ENCODE measurements at places on chromosomes 7 and 10.

GRCh38 chr10:4334015-4334414 lies 492.0 kb upstream of the AKR1E2 start:
- no peak for DNase-seq

DNA sequence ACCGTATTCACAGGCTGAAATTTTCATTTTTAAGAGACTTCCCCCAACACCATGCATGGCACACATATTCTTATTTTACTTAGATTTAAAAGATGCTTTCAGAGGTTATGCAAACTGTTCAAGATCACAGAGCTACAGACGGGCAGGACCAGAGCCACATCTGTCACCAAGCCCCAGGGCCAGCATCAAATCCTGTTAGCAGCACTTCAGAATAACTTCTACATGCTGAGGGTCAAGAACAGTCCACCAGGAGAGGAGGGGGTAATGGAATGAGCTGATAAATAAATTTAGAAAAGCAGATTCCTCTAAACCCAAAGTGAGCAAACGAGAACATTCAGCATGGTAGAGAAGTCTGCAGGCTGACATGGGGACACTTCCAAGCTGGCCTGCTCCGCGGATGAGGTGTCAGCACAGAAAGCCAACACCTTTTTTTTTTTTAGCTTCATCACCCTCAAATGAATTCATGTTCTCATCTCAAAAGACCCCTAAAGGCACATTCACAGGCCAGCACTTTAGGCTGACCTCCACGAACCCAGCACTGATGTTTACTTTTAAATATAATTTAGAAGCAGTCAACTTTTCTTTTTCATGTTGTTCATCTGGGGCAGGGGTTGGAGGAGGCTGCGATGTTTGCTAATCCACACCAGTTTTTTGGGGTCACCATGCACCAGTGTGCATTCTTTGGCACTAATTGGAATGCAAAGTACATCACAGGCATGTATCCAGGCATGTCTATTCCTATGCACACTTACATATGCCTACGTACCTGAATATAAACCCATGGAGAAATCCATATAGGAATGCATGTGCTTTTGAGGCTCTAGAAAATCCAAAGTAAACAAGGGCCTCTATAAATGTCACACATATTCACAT lies 249.0 kb downstream of the TNS3 start:
- DNase-seq: no peak

DNA sequence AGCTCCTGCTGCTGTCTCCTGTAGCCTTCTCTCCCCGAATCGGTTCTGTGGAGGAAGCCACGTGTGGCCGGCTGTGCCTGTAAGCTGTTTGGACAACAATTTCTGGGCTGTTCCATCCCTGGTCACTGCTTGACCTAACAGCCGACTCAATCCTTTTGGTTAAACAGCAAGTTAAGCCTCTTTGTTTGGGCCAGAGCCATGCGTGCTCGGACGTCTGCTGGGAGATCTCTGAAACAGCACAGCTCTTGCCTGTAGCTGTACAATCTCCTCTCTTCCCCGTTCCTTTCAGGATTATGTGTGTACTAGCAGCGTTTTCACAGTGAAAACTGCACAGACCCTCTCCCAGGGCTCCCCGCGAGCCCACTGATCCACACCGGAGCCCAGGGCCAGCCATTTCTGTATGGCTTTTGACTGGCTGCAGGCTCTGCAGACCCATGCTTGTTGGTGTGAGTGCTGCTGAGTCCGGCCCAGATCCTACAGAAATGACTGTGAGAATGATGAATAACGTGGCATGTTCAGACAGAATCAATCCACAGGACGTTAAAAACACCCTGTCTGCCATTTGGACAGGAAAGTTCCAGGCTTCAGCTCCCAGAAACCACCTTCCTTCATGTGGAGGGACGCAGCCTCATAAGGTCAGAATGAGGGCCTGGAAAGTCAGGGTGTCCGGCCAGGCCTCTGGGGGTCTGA lies 428.6 kb upstream of the ADARB2 start:
- DNase-seq: no peak

DNA sequence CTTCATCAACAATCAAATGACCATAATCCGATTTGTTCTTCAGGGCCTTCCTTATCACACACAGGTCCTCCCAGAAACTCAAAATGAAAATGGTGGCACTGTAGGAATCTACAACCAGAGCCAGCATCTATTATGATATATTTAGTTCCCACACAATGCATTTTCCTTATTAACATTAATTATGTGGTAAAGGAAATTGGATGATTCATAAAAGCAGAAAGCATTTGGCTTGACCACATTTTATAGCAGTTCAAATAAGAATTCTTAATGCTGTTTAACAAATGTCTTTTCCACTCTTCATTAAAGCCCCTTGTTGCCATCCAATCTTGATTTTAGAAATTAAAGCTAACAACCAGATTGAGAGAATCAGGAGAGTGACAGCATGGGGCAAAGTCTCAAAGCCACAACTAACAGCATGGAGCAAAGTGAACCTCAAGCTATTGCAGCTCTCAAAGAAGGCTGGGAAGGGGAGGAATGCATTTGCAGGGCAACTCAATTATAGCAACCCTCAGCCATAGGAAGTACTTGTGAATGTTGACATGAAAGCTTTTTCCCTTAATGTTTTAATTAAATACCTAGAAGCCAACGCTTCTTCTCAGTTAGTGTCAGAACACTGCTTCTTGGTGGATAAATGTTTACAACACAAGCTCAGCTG lies 549.1 kb downstream of the NXPH1 start:
- no peak for DNase-seq

GRCh38 chr7:77348371-77348813 lies 67.8 kb downstream of the GSAP start:
- DNase-seq: peak; percentile 40

DNA sequence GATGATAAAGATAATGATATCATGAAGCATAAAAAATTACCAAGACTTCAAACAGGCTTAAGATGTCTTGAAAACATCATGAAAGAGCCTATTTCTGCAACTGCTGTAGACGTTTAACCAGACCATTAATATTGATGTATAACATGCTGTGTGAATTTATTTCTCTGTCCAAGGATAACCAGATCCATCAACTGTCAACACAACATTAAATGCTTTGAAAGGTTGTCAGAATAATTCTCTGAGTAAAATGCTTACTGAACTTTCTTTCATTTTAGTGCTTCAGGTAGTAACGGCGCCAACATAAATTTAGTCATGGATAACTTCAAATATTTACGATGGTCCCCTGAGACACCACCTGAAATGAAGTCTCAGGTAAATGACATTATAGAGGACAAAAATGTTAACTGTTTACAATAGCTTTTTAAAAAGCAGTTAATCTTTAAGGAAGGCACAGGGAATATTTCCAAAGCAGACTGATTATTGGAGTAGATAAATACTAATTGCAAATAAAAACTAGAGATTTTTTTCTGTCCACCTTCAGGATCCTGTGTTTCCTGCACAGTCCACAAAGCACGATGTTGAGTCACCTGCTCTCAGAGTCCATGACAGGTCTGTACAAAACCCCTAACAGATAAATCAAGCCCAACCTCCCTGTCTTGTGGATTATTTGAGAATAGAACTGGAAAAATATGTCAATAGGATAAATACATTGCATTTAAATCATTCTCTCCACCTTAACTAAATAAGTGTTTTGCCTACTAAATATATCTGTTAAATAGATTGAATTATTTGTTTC lies 1213.2 kb downstream of the XPNPEP1 start:
- no peak for DNase-seq

DNA sequence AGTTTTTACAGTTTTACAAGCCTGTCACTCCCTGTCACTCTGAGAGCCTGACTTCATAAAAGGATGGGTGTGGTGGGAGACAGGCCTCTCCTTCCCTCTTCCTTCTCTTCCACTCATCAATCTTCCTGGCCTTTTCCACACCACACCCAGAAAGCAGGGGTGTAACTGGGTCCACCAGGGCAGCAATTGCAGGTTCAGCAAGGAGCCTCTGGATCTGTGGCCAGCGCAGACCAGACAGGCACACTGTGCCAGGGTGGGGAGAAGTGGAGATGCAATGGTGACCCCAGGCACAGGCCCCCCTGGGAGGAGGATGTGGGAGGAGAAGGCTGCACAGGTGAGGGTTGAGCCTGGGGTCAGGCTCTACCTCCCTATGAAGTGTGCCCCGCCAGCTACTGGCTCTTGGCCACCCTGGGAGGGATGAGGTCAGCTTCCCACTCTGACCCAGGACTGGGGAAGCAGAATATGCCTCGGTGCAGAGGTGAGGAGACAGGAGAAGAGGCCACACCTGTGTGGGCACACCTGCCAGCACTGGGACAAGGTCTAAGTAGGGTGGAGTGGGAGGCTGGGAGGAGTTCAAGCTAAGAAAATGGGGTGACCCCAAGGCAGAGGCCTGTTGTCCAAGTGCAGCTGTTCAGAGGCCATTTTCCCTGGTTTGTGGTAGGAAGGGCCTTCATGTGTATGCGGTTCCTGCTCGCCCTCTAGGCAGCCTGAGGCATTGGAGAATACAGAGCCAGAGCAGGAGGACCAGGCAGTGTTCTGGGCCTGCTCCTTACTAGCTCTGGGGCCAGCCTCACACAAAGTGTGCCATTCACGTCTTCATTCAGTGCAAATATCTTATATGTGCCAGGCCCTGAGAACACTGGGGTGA lies 20.2 kb upstream of the TMEM72 start:
- DNase-seq: no peak

DNA sequence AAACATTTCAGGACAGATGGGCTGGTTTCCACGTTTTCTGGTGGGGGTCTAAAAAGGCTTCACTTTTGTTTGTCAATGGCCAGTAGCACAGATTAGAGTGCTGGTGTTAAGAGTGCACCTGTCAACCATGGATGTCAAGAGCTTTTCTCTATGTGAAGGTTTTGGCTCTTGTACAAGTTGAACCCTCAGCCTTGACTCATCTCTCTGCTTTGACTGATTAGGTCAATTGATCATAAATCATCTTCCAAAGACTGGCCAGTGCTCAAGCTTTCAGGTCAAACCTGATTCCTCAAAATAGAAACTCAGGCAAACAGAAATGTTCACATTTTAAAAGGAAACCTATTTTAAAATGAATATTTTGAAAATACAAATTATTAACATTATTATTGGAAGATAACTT lies 59.6 kb upstream of the SP4 start:
- no peak for DNase-seq

- DNase-seq: no peak
Measured at GRCh38 chr7:148535217-148535616, 55.3 kb upstream of the C7orf33 start.

GRCh38 chr7:6444516-6445269 lies 3.1 kb downstream of the DAGLB start:
- DNase-seq: no peak

DNA sequence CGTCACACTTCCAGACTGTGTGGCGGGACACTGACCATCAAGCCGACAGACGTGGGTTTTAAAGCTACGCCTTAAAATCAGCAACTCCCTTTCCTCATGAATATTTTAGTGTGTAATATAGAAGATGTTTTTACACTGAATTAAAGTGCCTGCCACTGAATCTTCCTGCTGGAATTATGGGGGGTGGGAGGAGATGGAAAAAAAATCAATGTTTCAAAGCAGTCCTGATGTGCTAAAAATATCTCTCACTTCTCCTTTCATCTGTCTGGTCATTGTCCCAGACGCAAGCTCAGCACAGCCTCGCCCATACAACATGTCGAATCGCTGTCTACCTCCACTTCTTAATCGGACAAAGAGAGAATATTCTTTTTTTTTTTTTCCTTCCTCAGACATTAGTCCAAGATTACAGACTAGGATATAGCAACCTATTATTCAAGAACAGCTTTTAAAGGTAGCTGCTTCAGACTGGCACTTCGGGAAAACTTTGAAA lies 165.1 kb upstream of the KLF14 start:
- no peak for DNase-seq

GRCh38 chr10:122308417-122309141 lies 37.5 kb downstream of the BTBD16 start:
- no peak for DNase-seq

- no peak for DNase-seq
Measured at GRCh38 chr7:11175887-11176286, 202.2 kb downstream of the PHF14 start.

DNA sequence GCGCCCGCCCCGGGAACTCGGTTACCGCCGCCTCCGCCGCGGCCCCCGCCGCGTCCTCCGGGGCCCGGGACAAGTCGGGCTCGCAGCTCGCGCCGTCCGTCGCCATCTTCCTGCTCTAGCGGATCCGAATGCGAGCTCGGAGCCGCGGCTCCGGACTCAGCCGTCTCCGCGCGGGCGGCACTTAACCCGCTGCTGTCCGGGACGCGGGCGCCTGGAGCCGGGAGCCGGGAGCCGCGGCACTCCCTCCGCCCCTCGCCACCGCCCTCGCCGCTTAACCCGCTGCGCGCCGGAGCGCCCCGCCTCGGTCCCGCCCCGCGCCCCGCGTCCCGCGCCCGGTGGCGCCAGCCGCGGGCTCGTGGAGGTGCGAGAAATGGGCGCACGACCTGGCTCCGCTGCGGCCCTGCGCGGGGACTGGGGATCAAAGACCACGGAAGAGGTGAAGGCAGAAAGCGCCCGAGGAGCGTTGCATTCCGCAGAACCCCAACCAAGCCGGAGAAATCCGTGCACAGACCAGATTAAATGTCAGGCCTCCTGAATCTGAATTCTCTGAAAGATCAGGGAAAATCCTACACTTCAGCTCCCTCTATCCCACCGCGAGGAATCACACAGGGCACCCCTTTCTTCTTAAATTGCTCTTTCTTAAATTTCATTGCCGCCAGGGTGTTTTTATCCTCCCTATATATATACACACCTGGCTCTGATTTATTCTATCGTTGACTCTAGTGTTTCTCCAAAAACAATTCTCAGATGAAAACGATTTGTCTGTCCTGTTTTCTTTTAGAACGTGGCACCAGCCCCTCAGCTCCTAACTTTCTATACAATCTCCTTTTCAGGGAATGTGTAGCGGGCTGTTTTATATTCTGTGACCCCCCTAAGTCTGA lies at the start of gene CTTNBP2:
Gene CTTNBP2 (minus strand): TSS at position 132 of the 881 bp plus-strand sequence. CDS start 26 bp downstream, at position 106.
- peak; percentile 2 for DNase-seq

DNA sequence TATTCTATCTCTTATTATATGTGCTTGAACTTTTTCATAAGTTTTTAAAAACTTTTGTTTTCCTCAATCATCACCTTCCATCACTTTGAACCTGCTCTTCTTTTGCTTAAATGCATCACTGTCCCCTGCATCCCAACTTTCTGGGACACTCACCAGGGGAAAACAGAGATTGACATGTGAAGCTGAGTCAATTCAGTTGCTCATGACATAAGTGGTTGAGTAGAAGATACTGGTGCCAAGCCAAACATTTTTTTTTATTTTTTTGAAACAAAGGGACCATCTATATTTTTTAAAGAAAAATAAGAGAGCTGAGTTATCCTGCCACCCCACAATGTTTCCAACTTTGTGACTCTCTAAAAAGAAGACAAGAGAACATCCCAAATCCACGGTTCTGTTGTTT lies 61.8 kb upstream of the AHR start:
- no peak for DNase-seq

- no peak for DNase-seq
Measured at GRCh38 chr7:151902311-151902710, 25.4 kb upstream of the PRKAG2 start.

Measured in AG09309 (cell line).